ENCODE measurements at places on chromosomes 3 and 15.

- no peak for DNase-seq
Measured at GRCh38 chr3:37125195-37126073, 48.9 kb downstream of the LRRFIP2 start.

DNA sequence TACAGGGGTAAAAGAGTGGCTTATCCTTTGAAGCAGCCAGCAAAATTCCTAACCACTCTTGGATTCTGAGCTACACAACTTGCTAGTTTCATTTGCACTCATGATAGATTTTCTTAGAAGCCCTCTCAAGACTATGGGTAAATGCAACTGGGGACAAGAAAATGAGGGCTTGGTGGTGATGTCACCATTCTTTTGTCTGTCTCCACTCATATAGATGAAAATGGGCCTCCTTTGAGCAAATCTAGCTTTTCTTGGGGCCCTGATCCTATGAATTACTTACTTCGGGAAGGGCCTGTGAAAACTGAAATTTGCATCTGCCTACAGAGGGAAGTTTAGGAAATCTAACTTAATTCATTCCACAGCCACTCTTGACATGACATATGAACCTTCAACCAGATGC, 486.3 kb downstream of the MAGI1 start:
- DNase-seq = no peak

DNA sequence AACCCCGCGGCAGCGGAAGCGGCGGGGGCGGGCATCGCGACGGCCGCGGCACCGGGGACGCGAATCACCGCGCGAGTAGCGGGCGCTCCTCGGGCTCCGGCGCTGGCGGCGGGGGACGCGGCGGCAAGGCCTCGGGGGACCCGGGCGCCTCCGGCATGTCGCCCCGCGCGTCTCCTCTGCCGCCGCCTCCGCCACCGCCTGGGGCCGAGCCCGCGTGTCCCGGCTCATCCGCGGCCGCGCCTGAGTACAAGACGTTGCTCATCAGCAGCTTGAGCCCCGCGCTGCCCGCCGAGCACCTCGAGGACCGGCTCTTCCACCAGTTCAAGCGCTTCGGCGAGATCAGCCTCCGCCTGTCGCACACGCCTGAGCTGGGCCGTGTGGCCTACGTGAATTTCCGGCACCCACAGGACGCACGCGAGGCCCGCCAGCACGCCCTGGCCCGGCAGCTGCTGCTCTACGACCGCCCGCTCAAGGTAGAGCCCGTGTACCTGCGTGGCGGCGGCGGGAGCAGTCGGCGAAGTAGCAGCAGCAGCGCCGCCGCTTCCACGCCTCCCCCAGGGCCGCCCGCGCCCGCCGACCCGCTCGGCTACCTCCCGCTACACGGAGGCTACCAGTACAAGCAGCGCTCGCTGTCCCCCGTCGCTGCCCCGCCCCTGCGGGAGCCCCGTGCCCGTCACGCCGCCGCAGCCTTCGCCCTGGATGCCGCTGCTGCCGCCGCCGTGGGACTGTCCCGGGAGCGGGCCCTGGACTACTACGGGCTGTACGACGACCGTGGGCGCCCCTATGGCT, 675 bp downstream of the RBM15B start:
- DNase-seq = no peak

DNA sequence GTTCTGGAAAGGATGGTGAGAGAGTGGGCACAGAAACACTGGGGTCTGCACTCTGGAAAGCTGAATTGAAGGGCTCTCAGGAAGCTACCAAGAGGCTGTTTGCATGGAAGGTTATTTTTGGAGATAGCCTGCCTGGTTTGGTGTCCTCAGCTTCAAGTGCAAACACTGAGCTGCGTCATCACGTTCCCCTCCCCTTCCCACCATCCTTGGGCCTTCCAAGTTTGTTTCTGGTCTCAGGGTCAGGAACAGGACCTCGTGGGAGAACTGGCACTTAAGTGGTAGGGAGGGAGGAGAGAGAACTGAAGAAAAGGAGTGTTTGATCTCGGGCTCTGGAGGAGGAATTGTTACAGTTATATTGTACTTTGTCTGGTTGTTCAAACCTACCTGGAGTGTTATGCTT, 10.6 kb downstream of the ST6GAL1 start:
- no peak for DNase-seq

DNA sequence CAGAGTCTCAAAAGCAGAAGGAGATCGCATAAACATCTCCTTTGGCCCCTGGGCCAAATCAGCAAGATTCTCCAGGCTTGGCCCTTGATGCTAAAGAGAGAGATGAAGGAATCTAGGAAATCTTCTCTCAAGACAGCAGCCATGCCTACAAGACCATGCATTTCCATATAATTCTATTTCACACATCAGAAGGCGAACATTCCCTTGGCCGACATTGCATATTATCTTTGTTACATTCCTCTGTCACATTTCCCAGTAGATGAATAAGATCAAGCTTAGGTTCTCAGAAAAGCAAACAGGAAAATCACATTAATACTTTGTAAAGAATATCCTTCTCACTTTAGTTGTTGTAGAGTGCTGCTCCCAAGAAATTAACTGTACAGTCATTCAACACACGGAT, 21.3 kb downstream of the GASK1A start:
- no peak for DNase-seq

Data from globus pallidus (tissue), 1 donor.